ENCODE measurements at places on chromosomes 4 and X.

DNA sequence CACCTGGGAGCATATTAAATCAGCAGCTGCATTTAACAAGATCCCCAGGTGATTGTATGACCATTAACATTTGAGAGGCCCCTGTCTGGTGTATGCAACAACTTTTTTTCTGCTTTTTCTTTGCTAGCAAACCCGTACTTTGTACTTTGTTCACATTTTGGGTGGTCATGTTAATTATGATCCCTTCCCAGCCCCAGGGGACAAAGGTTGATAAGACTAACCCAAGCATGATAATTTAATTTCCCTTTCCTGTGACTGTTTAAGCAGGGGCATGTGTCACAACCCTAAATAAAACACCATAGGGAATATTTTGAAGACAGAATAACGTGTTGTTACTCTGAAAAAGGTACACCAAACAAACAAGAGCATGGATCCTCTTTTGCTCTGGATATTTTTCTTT lies 332.0 kb downstream of the PCDH18 start:
- DNase-seq, result no peak

- DNase-seq, result no peak
Measured at GRCh38 chrX:40061871-40062524, 35.8 kb downstream of the BCOR start.

DNA sequence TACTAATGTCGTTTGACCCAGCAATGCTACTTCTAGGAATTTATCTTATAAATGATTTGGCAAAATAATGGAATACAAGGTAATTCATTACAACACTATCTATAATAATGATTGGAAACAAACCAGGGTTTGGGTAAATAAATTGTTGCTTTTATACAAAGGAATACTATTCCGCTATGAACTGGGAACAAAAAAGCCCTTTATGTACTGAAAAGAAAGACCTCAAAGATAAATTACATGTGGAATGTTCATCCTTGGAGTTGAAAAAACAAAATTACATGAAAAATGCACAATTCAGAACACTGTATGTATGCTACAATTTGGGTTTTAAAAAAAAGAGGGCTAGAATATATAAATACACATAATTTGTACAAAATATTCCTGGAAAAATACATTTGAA lies 5.2 kb upstream of the NUP54 start:
- DNase-seq, result no peak

DNA sequence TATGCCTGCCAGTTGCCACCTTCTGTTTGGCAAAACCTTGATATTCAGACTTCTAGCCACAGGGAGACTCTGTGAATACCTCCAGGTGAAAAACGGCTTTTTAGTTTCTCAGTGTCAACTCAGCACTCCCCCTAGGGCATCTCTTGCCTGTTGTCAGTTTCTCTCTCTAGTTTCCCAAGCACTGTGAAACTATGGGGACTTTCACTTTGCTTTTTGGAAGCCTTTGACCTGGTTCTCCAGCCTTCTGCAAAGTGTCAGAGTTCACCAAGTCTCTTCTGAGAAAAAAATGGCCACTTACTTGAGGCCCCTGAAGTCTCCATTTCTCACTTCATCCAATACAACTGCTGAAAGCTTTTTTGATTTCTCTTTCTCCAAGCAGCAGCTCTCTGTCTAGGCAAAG lies 521.5 kb downstream of the INPP4B start:
- no peak for DNase-seq

DNA sequence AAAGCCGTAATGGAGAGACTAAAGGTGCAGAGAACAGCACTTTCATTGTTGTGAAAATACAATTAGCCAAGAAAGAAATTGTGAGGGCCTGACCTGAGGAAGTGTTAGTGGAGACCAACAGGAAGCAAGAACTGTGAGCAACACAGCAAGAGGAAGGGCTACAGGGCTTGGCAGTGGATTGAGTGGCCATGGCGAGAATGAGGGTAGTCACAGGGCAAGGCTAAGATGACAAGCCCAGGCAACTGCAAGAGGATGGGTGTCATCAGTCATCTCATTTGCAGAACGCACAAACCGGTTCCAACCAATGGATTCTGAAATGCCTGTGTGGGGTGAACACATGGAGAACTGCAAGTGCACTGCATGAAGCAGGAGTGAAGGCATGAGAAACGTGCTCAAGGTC lies 3.6 kb downstream of the SLC10A6 start:
- DNase-seq, result no peak

DNA sequence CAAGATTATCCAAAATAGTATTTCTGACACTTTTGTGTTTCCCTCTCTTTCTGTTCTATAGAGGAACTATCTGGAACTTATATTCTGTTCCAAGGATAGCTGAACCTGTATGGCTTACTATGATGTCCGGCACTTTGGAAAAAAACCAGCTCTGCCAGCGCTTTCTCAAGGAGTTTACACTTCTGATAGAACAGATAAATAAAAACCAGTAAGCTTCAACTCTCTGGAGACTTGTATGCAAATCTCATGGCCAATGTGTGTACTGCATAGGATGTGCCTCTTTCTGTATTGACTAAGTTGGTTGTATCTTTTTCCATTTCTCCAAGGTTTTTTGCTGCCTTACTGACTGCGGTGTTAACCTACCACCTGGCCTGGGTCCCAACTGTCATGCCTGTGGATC lies 92.5 kb downstream of the FNIP2 start:
- no peak for DNase-seq

DNA sequence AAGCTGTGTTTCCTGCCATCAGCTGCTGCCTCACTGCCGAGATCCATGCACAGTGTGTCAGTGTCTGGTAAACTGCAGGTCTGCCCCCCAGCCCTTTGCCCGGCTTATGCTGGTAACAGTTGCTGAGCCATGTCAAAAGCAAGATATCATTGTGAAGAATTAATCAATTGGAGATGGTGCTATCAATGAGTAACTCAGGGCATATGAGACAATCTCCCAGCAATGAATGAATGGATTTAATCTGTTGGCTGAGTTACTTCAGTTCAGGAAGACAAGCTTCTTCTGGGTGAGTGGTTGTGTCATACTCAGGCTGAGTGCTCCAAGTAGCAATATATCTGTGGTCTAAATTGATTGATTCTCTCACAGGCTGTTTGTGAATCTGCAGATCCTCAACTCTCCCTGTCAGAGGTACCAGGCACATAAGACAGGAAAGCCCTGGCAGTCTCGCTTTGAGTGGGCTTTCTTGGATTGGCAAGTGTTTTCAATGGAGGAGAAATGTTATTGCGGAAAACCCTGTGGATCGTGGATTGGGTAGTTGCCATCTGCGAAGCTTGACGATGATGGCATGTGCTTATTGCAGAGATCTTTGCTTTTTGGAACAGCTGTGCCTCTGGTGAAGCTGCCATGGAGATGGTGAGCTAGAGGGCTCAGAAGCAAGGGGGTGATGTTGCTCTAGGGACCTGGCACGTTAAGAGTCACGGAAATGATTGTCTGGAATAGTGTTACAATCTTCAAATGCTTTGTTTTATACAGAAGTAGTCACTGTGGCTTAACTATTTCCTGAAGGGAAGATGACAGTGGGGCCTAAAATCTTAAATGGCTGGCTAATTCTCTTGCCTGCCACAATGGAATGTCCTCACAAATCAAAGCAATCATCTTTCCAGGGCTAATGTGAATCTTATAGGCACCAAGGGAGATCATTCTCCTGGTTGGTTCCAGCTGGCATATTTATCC lies 147.6 kb upstream of the TBC1D9 start:
- DNase-seq, result no peak

DNA sequence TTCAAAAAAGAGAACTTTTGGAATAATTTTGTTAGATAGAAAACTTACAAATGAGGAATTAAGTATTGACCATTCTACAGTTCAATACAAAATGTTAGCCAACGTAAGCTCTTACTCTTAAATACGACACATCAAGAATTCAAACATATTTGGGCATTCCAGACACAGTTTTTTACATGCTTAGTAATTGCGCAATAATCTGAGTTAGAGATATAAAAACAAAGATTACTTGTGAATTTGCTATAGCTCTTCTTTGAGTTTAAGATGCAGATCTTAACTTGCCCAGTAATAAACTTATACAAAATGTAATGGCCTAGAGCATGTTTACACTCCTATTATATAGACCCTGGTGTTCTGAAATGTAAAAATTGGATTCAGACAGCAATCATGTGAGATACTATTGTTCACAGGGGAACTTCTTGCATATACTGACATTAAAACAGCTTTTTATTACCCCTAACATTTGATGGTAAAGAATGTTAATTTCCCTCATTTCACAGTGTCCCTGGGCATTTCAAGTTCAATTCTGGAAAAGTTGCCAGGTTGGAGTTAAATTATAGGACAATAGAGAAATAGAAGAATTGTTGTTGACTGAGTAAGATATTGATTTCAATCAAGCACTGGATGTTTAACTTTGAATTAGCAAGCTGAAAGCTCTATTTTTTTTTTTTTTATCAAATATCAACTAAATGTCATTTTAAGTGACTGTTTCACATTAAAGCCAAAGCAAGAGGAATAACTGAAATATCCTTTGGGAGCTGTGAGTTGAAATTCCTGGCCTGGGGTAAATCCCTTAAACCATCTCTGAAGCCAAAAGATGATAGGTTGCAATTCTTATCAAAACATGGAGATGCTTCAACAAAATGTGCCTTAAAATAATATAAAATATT lies 910 bp downstream of the HPGDS start:
- DNase-seq, result no peak

- DNase-seq, result no peak
Measured at GRCh38 chrX:13906093-13906492, 89.2 kb upstream of the GPM6B start.

DNA sequence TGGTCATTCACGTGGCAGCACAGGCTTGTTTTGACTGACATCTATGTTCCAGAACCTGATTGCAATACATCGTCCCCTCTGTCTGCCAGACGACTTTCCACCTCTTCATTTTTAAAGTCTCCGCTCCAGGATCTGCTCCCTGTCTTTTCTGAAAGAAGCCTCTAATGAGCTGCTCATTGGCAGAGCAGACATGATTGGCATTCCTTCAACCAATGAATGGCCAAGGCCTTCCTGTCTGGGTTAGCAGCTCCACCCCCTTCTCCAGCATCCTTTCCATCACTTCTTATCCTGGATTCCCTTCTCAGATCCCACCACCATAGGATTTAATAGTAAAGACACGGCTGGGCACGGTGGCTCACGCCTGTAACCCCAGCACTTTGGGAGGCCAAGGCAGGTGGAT lies 202.7 kb upstream of the KLF3 start:
- DNase-seq, result no peak

GRCh38 chrX:112678831-112679230 lies 907 bp downstream of the LHFPL1 start:
- DNase-seq, result no peak

DNA sequence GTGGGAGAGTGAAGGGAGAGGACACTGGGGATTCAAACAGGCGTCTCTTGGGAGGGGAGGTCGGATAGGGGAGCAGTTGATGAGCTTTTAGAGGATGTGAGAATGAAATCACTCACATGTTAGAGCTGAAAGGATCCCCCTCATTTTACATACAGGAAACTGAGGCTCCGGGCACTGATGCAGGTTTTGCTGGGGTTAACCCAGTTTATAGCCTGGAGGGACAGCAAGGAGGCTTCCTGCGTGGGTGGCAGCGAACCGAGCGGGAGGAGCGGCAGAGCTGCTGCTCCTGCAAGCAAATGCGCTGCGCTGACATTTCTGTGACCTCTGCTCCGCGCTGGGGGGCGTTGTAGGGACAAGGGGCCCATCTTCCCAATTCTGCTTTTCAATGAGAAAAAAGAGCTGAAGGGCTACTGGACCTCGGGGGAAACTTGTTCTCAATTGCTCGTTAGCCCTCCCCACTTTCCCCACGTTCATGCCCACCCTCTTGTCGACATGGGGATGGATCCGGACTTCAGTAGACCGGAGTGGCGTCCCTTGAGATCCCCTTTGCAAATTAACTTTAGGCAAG lies 1.2 kb upstream of the NEUROG2 start:
- no peak for DNase-seq

DNA sequence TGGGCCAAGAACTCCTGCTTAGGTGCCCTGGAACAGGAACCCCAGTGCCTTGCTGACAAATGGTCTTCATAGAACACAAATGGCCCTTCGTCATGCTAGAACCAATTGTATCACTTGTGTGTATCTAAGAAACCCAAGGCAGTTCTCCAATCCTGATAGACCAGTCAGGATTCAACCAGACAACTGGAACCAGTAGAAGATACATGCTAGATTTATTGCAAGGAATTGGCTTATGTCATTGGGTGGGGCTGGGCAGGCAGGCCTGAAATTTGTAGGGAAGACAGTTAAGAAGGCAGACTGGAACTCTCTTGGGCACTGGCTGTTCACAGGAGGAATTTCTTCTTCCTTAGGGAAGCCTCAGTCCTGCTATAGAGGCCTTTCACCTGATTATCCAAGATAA lies 17.0 kb upstream of the TBL1X start:
- no peak for DNase-seq

- DNase-seq, result no peak
Measured at GRCh38 chr4:176383273-176384077, 63.7 kb downstream of the SPCS3 start.

GRCh38 chr4:87270144-87270543 lies 49.7 kb upstream of the KLHL8 start:
- DNase-seq, result no peak

- DNase-seq, result no peak
Measured at GRCh38 chr4:159105761-159106243, 2.9 kb downstream of the RAPGEF2 start.
